ENCODE measurements at places on chromosomes 6 and 20.

DNA sequence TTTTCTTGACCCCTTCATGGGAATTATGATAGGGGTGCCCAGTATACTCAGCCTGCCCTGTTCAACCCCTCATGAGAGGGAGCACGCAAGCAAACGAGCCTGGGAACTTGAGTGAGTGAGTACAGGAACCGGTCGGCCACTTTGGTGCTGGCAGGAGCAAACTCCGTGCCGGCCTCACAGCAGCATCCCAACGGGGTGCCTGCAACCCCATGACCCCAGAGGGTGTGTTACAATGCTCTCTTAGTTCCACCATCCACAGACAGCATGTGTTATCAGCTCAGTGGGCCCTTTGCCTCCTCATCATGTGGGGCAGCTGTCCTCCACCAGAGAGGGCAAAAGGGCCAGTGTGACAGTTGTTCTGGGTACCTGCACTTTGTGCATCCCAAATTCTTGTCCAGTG, 289.8 kb downstream of the FRK start:
- no peak for DNase-seq

DNA sequence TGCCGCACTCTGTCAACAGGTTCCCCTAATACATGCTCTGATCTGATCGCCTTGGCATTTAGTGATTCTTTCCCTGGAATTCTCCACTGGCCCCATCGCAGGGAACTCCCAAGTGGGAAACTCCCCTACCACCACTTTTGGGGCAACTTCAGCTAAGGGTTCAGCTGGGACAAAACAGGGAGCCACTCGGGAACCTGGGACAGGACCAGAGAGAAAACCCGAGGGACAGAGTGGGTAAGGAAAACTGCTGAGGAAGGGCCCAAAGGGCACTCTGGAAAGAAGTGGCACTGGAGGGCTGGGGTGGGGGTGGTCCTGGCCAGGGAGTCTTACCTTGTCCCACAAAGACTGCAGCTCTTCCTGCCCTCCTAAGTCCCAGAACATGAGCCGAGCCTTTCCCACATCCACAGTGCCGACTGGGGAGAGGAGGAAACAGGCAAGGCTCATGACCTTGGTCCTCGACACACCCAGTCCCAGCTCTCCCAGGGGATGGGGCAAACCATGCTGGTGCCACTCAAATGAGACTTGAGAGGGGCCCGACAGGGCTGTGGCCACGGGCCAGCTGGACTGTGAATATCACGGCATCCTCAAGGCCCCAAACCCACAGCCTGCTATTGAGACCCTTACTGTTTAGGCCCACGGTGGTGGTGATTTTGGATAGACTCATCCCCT, 1.6 kb downstream of the ARFRP1 start:
- DNase-seq, result no peak

DNA sequence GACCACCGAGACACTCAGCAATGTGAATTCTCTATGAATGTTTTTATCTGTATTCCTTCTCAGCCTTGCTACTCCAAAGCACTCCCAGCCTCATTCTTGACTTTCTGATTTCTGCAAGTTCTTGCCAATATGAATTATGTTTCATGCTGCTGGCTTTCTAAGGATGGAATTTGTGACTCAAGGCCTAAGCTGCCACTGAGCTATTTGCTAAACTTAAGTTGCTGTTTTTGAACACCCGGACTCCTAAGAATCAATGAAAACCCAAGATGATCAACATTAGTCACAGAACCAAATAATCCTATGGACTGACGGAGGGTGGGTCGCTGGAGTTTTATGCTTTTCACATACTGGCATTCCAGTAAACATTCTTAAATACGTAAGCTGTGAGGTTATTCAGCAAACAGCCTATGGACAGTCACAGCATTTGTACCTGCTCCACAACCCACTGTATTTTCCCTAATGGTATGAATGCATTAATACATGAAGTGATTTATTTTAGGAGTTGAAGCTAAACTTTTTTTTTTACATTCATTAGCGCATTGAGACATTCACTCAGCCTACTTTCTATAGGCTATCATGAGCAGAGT, 8.2 kb upstream of the PXDC1 start:
- no peak for DNase-seq

DNA sequence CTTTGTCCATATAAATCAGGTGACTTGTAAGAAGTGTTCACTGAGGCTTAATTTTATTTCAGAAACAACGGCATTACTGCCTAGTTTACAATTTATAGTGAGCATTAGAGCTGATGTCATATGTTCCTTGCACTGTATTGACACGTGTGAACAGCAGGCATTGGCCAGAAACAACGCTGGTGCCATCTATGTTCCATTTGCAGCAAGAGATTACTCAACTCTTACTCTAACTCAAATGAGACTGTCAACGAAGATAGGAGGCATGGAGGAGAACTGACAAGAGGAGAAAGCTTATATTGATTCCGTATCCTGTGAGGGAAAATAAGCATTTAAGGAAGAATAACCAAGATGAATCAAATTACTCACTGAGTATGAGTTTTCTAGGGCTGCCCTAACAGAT, 48.4 kb downstream of the MTFR2 start:
- no peak for DNase-seq

DNA sequence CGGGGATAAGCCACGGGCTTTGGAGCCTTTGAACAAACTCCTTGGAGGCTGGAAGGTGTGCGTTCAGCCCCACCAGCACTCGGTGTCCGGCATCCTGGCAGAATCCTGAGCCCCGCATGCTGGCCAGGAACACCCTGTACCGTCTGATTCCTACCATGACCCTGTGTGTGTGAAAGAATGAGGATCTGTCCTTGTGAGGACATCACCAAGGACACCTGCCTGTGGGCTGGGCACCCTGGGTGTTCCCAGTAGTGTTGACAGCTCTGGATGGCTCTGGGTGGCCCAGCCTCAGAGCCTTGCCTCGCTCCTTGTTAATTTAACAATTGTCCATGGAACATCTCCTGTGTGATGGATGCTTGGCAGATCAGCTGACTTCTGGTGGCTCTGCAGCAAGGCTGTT, 234.3 kb downstream of the QKI start:
- DNase-seq, result no peak

DNA sequence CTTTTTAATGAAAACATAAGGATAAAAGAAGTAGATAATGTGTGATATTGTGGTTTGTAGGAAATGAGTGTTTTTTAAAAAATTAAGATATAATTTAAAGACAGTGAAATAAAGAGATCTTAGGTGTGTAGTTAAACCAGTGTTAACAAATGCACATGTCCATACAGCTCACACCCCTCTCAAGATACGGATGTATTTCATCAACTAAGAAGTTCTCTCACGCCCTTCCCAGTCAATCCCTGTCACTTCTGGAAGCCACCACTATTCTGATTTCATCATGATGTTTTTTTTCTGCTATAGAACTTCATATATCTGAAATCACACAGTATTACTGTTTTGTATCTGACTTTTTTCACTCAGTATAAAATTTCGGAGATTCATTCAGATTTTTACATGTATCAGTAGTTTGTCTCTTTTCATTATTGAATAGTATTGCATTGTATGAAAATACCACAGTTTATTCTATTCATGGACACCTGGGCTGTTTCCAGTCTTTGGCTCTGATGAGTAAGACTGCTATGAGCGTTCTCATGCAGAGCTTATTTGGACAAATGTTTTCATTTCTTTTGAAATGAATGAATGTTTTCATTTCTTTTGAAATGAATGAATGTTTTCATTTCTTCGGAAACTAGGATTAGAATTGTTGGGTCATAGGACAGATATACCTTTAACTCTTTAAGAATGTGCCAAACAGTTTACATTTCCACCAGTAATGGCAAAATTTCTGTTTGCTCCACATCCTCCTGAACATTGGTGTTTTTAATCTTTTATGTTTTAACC, 49.7 kb upstream of the ELOVL5 start:
- no peak for DNase-seq

DNA sequence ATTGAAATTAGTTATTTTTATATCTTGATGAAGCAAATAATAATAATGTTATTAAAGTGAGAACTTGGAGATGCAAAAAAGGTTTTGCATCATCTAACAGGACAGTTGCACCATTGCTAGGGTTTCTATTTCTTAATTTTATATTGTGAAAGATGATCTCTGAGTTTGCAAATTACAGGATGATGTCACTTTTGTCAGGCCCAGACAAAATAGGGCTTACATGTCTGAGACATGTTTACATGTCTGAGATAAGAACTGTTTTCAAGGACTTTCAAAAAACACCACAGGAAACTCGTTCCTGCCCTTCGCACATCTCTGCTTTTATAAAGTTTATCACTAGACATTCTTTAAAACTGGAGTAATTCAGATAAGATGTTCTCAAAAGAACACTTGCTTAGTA, 1075.8 kb upstream of the MANEA start:
- DNase-seq, result no peak

DNA sequence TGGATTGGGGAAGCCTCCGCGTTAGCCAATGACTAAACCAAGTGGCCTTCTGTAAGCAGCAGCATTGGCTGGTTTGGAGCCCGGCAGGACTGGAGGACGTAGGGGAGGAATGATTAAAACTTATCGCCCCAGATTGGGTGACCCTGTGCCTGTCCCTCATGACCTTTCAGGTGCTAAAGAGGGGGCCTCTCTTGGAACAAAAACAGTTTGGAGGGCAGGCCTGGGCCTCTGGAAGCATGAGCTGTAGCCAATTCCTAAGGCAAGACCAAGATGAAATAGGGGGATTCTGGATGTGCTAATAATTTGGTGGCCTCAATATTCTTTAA, 1.4 kb downstream of the GMPR start:
- DNase-seq, result no peak

- no peak for DNase-seq
These were observed 96.3 kb upstream of the NEDD9 start for GRCh38 chr6:11328613-11329247.

GRCh38 chr20:46683939-46684750, 5.1 kb downstream of the TP53RK start:
- peak; percentile 12 for DNase-seq

- no peak for DNase-seq
These were observed 59.6 kb downstream of the DOK5 start for GRCh38 chr20:54535033-54535432.

DNA sequence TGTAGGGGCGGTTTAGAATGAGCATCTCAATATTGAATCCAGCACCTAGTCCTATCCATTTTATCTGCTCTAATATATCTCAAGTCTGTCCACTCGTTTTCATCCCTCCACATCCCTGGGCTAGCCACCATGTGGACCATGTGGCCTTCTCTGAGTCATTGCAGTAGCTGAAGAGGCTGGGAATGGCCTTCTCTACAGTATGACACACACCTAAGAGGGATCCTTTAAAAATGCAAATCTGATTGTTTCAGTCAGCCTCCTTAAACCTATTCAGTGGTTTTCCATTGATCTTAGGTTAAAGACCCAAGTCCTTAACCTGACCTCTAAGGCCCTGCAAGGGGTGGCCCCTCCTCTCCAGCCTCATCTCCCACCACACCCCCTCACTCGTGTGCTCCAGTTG, 9.4 kb downstream of the RING1 start:
- no peak for DNase-seq

GRCh38 chr6:36187446-36187845, 9.1 kb upstream of the BRPF3 start:
- no peak for DNase-seq

GRCh38 chr20:12502443-12502842, 506.3 kb upstream of the SPTLC3 start:
- DNase-seq, result no peak

GRCh38 chr6:75147512-75147911, 58.3 kb downstream of the COL12A1 start:
- no peak for DNase-seq

DNA sequence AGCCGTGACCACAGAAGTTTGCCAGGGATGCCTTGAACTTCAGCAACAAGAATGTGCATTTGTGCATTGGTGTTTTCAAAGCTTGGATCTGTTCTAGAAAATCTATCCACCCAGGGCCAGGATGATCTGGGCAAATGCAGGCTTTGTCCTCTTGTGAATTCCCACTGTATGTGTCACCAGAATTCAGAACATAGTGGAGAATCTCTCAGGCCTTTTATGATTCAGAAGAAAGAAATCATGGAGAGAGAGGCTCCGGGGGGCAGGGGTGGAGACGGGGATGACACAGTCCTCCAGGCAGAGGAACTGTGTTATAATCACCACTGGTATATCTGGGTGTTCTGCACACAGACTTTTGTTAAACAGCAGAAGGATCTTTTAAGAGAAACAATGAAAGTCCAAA, 304.1 kb downstream of the CDH4 start:
- no peak for DNase-seq

- DNase-seq, result no peak
These were observed 42.7 kb downstream of the MAFB start for GRCh38 chr20:40646361-40646760.

GRCh38 chr6:119276211-119276610, 73.3 kb downstream of the MAN1A1 start:
- DNase-seq, result no peak

DNA sequence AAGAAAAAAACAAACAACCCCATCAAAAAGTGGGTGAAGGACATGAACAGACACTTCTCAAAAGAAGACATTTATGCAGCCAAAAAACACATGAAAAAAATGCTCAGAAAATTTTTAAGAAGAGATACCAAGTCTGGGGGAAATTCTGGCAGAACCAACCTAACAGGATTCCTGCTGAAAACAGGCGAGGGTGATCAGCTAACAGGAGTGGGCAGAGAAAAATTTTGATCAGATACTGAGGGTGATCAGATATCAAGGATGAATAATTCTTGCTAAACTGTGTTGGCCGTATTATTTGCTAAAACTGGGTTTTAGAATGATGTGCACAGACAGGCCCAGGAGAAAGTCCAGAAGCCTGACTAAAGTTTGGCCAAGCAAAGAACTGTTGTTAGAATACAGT, 557.3 kb downstream of the CD109 start:
- no peak for DNase-seq

DNA sequence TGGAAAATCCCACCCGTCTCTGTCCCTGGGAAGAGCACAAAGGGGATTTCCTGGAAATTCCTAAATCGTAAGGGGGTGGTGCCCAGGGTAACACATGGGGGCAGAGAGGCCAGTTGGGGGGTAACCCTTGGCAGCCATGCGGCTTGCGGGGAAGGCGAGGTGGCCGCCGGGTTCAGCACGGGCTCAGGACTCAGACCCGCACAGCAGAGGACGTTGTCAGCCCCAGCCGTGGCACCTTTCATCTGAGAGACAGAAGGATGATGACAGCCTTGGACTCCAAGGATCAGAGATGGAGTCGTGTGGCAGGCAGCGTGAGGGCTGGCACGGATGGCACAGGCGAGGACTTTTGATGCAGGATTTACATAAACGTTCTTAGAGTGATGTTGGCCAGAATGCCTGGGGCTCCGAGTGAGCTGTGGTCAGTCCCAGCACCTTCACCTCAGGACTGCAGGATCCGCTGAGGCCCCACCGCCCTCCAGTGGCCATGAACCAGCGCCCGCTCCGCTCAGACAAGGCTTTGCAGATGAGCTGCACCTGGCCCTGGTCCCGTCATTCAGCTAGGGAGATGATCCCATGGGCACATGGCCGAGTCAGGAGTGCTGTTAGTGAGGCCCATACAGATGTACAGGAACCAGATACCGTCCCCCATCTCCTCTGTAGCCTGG, 190.3 kb downstream of the TAF4 start:
- peak; percentile 15 for DNase-seq

- DNase-seq, result no peak
These were observed 197.4 kb upstream of the PRSS16 start for GRCh38 chr6:27049863-27050781.

All from nucleus accumbens (tissue), 56 donors.